ENCODE measurements at places on chromosomes 5 and 9.

- DNase-seq: peak; percentile 62
These were observed 6.7 kb upstream of the ANKRD18B start for GRCh38 chr9:33517373-33517772.

- no peak for DNase-seq
These were observed 18.2 kb downstream of the PPP2R2B start for GRCh38 chr5:146860213-146860893.

GRCh38 chr9:121725008-121725775 lies 73.8 kb downstream of the DAB2IP start:
- DNase-seq: peak; percentile 88

GRCh38 chr9:136122425-136123383 lies 4.0 kb upstream of the TMEM250 start:
- no peak for DNase-seq

- peak; percentile 81 for DNase-seq
These were observed 19.4 kb downstream of the CSF1R start for GRCh38 chr5:150066901-150067396.

Measured in amniotic epithelial cell (primary cell).